Daoy (cell line): ENCODE measurements at places on chromosomes 2 and 18.

DNA sequence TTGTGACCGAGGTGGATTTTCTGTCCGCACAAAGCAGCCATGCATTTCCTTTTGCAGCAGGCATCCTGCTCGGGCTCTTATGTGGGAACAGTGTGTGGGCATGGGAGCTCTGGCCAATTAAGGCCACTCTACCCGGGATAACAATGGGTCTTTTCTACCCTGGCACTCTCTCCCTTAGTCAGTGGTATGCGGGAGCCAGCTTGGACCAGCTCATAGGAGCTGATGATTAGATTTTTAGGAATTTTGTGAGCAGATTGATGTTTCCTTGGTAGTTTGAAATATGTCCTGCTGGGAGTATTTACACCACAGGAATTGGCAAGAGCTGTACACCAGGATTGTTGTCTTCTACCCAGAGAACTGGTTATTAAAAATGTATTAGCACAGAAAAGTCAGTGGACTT, 89.3 kb downstream of the SPP2 start:
- DNase-seq, result no peak

- no peak for DNase-seq
These were observed 47.8 kb downstream of the ZNF804A start for GRCh38 chr2:184646177-184646576.

- DNase-seq, result no peak
These were observed 216.7 kb upstream of the STON1 start for GRCh38 chr2:48313036-48313877.

GRCh38 chr18:24627644-24628315, 167.3 kb downstream of the HRH4 start:
- DNase-seq, result no peak

DNA sequence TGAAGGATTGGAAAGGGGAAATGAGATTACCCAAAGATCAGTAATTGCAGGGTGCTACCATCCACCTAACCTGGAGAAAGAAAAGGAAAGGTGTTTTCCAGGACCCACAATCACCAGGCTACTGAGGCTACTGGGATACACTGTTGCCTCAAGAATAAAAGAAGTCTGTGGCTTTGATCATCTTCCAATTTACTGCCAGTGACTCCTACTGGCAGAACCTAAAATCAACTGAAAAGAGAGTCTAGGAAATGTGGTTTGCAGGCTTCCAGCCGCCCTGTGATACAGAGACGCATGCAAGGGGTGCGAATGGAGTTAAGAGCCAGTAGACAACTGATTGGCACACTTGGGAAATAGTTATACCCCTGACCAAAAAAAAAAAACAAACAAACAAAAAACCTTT, 16.6 kb upstream of the TTL start:
- DNase-seq, result peak; percentile 11

DNA sequence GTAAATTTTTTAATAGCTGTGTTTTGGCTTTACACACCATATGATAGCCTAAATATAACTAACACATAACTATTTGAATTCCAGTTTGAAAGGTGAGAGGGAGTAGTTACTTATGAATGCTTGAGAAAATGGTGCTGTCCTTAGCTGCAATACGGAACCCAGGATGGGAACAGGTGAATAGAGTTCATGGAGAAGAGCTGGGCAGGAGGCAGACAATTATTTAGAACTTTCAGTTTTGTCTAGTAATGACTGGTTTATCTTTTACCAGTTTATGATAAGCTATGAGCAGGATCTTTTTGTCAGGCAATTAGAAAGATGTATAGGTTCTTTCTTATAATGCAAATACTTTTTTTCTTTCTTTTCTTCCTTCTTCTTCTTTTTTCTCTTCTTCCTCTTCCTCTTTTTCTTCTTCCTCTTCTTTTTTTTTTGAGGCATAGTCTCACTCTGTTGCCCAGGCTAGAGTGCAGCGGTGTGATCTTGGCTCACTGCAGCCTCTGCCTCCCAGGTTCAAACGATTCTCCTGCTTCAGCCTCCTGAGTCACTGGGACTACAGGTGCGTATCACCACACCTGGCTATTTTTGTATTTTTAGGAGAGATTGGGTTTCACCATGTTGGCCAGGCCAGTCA, 25.9 kb downstream of the UBR3 start:
- DNase-seq, result no peak

DNA sequence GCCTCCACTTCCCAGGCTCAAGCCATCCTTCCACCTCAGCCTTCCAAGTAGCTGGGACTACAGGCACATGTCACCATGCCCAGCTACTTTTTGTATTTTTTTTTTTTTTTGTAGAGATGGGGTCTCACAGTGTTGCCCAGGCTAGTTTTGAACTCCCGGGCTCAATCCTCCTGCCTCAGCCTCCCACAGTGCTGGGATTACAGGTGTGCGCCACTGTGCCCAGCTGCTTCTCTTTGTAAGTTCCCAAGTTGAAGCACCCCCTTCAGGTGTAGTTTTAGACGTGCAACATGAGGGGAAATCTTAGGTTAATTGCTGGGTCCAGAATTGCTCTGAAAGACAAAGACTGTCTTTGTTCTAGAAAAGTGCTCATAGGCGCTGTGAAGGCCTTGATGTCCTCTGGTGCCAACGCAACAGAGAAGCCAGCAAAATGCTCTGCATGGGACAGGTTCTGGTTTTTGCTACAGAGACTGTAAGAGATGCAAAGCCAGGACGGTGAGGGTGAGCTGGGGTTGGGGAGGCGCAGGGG, 46.6 kb downstream of the RRM2 start:
- DNase-seq, result no peak

DNA sequence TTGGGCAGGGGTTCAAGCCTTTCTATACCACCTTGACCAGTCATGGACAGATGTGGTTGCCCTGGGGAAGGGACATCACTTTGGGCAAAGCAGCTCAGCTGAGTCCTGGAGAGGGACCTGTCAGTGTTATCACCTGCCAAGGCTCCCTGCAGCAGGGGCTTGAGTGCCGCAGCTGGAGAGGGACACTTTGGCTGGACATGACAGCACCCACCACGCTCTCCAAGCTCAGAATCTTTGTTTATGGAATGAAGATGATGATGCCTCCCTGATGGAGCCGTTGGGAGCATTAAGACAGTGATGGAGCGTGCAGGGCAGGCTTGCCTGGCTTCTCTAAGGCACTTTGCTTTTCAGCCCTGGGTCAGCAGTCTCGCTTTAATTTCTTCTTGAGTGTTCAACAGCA, 4.3 kb upstream of the TFCP2L1 start:
- no peak for DNase-seq

- DNase-seq, result no peak
These were observed 1283.2 kb upstream of the NXPH2 start for GRCh38 chr2:140063356-140063755.

DNA sequence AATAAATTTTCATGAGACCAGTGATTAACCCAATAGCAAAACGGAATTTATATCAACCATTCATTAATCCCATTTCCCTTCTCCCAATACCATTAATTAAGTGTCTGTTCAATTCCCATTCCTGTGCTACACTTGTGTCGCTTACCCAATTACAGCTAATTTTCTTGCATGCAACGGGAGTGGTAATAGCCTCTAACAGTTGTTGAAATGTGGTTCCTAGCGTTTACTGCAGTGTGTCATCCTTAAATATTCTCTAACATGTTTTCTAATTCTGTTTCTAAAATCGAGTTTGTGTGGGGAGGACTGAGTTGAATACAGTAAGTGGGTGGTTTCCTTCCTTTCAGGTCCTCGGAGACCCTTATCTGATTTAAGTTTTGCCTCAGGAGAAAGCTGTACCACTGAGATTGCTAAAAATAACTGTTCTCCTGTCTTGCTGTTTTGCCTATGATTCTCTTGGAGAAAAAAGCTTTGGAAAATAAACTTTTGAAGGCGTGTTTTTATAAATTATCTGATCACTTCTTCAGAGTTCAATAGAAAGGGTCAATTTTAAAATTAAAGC, 59.3 kb upstream of the LRRTM1 start:
- no peak for DNase-seq

DNA sequence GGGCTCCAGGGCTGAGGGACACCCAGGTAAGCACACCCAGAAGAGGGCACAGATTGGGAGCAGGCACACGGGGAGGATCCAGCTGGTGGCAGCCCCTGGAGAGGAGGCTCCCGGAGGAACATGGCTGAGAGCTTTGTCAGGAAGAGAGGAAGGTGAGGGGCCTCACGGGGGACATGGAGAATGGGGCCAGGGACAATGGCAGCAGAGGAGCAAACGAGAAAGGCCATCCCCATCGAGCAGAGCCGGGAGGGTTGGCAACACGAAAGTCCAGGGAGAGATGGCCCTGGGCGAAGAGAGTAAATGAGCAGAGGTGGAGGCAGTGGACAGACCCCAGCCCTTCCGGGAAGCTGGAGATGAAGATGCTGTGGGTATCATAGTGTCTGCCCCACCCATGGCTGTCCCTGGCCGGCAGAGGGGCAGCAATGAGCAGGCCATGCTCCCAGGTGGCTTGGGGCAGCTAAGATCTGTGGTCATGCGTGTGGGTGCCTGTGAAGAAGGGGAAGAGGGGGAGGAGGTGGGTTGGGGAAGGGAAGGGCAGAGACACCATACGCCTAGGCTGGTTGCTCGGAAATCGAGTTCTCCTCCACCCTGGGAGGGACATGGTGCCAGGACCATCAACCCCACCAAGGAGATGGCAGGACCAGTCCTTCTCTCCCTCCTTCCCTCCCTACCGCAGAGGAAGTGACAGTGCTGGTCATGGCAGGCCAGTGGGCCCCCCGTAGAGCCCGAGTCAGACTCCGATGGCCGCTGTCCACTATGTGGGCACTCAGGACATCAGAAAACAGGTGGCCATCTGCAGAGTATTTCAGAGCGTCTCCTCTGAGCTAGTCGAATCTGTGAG, 191.7 kb downstream of the NDUFA10 start:
- DNase-seq, result no peak
